ENCODE measurements at places on chromosomes 6 and 20. TPM values are rescaled to one million over a fixed set of nuclear protein-coding genes. Genes with fewer than 3 reads are reported as not detected.

PDE7B gene
- total RNA-seq, result 13.3 TPM

GRCh38 chr6:148700741-148701311 lies 46.0 kb upstream of the UST start:
- no peak for DNase-seq

- no peak for DNase-seq
Measured at GRCh38 chr20:25669826-25670422, 26.7 kb downstream of the ZNF337 start.

DNA sequence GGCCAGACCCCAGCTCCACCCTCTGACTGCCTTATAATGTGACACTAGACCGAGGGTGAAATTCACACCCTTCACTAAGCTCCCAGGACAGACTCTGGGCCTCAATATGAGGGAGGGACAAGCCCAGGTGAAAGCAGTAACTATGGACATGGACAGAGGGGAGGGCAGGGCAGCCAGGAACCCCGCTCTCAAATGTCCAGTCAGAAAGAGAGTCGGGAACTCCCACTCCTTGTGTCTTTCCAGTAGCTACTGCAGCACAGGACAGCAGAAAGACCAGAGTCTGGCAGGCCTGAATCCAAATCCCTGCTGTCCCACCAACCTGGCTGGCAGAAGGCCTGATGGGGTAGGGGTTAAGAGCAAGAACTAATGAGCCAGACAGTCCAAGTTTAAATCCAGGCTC lies 6.4 kb downstream of the C20orf96 start:
- DNase-seq, result no peak

- DNase-seq, result no peak
Measured at GRCh38 chr6:118700531-118700930, 49.1 kb upstream of the CEP85L start.

- DNase-seq, result no peak
Measured at GRCh38 chr6:119586250-119586882, 236.8 kb upstream of the MAN1A1 start.

DNA sequence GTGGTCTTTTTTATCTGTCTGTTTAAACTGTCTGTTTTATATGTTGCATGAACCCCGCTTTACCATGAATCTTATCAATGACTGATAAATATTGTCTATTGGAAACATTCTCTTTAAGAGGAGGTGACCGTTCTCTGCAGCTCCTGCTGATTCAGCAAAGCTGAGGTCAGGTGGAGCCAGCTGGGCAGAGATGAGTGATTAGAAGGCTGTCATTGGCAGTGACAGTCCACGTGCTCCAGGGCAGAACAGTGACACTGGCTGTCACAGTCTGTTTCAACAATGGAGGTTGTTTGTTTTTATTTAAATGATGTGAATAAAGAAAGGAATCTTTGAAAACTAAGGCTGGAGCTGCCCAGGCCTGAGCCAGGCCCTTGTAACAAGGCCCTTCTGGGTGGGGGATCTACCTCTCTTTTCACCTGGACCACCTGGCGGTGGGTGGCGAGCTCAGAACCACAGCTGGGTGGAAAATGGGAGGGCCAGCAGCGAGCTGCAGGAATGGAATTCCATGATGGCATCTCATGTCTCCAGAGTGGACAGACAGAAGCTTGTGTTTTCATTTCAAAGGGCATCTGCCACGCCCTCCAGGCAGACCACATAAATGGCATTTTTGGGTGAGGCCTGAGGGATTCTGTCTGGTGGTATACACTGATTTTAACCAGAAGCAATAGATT lies 12.6 kb downstream of the SYNJ2 start:
- DNase-seq, result peak; percentile 33

GRCh38 chr6:85684133-85684808 lies 41.6 kb upstream of the SYNCRIP start:
- no peak for DNase-seq

Measured in sciatic nerve (tissue), 2 donors.